ENCODE measurements at places on chromosomes 3 and 15.

DNA sequence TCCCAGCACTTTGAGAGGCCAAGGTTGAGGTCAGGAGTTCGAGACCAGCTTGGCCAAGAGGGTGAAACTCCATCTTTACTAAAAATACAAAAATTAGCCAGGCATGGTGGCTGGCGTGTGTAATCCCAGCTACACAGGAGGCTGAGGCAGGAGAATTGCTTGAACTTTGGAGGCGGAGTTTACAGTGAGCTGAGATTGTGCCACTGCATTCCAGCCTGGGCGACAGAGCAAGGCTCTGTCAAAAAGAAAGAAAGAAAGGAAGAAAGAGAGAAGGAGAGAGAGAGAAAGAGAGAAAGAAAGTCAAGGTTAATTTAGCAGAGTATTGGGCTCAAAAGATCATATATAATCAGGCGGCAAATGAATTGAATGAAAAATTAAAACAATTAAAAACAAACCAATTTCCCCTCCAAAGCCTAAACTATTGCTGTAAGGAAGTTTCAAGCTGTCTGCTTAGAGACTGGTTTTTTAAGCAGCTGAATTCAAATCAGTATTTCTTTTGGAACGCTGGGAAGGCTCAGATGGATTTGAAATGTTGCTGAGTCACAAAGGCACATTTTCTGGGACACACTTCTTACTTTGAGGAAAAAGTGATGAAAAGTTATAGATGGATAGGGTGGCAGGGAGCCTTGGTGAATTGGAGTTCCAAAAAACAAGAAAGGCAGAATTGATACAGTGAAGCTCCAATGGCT, 81.3 kb upstream of the BHLHE40 start:
- no peak for DNase-seq

DNA sequence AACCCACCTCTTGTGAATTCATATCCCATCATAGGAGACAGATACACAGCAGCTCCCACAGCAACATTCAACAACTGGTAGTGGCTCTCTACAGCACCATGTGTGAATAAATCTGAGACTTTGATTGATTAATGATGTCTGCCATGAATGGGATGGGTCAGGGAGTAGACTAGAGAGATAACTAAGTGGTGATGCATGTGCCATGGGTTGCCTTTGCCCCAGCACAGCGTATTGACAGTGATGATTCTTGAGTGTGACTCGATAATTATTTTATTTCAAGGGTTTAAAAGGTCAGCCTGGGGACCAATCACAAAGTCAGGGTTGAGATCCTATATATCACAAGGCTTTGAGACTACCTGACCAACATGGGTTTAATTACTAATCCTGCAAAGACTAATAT, 295.9 kb downstream of the PTPRG start:
- DNase-seq: no peak

DNA sequence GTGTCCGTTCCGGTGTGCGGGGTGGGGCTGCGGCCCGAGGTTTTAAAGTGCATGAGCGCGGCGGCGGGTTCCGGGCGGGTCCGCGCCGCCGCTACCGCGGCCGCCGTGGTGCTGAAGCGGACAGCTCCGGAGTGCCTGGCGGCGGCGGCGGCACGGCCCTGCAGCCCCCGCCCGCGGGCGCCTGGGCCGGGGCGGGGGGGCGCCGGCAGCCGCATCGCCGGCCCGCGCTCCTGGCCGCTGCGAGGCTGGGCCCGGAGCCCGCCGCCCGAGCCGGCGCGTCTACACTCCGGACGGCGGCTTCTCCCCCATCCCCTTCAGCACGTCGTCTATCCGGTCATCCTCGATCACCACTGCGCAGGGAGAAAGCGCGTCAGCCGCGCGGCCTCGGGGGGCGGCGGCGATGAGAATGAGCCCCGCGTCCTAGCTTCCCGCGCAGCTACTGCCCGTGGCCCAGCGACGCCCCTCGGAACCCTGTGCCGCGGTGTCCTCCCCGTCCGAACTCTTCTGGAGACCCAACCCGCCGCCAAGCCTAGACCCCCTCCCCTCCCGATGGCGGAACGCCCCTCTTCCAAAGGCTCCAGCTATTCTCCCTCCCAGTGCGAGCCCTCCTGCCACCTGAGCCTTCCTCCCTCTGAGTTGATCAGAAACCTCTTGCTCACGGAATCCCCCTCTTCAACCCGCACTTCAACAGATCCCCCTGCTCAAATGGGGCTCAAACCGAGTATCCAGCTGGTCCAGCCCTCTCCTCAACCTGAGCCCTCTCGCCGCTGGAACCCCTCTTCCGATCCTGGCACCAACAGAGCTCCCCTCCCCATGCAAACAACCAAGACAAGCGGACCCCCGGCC, 1.3 kb downstream of the CAMK2N2 start:
- DNase-seq: peak; percentile 30

DNA sequence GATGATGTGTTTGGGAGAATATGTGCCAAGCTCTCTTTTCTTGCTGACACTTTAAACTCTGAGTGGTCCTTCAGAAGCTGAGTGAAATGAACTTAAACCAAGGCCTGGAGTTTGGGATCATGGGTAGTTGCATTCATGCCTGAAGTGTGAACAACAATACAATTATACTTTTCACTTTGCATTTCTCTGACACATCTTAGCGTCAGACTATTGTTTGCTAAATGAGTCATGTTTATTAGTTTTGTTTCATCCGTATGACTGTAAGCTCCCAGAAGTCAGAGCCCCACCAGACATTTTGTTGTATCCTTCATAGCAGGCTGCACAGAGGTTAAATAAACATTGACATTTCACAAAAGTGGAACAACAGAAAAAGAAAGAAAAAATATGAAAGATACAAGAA, 542.6 kb downstream of the TUSC7 start:
- no peak for DNase-seq

DNA sequence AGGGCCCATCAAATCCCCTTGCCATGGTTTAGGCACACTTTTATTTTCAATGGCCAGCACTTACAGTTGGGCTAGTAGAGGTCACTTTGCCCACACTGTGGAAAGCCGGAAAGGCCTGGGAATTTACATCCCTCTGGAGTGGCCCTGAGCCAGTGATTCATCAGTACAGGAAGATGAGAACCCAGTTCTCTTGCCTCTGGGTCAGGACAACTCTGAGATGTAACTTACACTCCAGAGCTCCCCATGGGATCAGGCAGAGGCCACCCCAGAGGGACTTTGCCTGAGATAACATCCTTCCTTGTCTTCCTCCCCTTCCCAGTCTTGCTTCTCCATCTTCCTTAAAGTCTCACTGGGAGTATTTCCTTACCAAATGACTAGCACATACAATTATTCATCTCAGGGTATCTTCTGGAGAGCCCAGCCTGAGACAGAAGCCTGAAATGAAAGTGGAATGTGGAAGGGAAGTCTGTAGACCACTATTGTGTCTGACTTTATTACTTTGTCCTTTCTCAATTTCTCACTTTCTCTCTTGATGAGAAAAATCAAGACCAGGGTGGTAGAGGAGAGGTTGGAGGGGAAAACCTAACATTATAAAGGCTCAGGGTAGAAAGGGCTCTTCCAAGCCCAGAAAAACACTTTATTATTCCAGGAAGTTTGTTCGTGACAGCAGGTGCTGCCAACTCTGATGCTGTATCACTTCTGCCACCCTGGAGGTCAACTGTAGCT, 220.8 kb downstream of the ZNF621 start:
- no peak for DNase-seq

- DNase-seq: no peak
Measured at GRCh38 chr3:55523471-55523870, 36.4 kb upstream of the WNT5A start.

- no peak for DNase-seq
Measured at GRCh38 chr3:189728915-189729314, 97.7 kb downstream of the TP63 start.

GRCh38 chr15:86193716-86194380, 114.2 kb downstream of the AGBL1 start:
- DNase-seq: no peak

DNA sequence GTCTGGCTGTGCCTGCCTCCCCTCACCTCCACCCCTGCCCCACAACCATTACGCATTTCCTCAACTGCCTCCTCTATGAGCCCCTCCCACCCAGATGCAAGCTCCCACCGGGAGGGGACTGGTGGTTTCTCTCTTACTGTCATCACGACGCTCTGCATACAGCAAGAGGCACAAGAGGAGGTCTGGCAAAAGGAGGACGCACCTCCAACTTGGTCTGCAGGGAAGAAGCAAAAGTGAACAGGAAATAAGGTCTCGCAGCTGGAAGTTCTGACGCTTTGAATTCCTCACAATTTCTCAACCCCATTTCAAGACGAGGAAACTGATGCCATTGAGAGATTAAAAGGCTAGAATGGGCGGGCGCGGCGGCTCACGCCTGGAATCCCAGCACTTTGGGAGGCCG, 42.3 kb upstream of the MUC4 start:
- no peak for DNase-seq

- no peak for DNase-seq
Measured at GRCh38 chr3:50260942-50261441, 8.0 kb upstream of the SEMA3B start.

- DNase-seq: no peak
Measured at GRCh38 chr3:158679547-158680000, 7.1 kb upstream of the LXN start.

GRCh38 chr3:175047786-175048185, 188.7 kb downstream of the NAALADL2 start:
- no peak for DNase-seq

DNA sequence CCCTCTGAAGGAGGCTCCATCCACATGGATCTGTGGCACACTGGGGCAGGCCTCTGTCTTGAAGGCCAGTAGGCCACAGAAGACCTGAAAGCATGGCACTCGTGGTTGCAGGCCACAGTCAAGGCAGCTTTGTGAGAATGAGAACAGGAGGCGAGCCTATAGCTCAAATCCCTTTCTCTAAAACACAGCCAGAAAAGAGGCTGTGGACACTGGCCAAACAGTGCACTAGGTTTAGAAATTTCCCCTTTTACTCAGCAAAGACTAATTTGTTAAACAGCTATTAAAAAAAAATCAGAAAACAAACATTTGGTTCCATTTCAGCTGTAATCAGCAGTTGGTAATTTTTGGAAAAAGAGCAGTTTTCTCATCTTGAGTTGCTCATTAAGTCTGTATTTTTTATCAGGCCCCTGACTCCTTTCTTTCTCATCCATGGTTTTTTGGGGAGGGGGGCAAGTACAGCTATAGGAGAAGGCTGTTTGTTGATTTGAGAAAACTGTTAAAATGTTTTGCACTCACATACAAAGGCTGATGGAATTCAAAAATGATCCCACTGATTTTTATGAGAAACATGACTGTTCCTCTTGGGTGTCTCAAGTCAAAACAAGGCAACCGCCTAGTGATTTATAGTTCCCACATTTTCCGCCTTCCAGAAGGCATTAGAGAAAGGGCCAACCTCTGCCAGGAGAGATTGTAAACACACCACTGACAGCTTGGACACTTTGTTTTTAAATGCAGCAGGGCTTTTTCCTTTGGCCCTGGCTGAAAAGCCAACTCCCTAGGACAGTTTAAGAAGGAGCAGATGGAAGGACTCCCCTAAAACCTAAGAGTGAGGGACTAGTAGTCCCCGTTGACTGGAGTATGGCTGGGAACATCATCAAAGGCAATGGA, 28.1 kb downstream of the PARP16 start:
- DNase-seq: no peak

GRCh38 chr3:153621953-153622352, 459.9 kb downstream of the RAP2B start:
- DNase-seq: no peak

GRCh38 chr3:73453666-73454065, 171.1 kb downstream of the PDZRN3 start:
- no peak for DNase-seq

DNA sequence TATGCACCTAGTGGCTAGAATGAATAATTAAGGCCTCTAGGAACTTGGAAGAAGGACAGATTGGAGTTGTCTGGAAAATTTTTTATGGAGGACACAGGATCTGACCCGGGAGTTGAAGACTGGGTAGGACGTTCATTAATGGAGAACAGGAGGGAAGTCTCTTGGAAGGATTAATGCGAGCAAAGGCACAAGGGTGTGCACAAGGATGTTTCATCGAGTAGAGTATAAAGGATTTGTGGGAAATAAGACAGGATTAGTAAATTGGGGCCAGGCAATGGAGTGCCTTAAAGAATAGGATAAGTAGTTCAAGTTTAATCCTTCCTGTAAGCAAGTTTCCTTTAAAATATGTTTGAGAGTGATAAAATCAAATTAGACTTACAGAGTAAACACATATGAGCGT, 14.6 kb downstream of the LMOD3 start:
- DNase-seq: no peak

DNA sequence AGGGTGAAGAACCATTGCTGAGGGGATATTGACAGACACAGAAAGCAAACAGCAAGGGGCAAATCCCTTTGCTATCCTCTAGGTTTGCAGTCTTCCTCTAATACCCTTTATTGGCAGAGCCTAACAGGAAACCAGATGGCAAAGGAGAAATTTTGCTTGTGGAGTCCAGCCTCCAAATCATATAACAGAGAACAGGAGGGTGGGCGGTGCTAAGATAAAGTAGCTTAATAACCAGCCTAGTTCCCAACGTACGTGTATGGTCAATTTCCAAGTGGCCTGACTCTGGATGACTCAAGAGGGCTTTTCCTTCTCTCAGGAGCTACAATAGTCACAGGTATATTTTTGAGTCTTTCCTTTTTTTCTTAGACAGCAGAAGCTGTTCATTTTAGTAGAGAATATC, 404.5 kb downstream of the PDCD6IP start:
- DNase-seq: no peak

DNA sequence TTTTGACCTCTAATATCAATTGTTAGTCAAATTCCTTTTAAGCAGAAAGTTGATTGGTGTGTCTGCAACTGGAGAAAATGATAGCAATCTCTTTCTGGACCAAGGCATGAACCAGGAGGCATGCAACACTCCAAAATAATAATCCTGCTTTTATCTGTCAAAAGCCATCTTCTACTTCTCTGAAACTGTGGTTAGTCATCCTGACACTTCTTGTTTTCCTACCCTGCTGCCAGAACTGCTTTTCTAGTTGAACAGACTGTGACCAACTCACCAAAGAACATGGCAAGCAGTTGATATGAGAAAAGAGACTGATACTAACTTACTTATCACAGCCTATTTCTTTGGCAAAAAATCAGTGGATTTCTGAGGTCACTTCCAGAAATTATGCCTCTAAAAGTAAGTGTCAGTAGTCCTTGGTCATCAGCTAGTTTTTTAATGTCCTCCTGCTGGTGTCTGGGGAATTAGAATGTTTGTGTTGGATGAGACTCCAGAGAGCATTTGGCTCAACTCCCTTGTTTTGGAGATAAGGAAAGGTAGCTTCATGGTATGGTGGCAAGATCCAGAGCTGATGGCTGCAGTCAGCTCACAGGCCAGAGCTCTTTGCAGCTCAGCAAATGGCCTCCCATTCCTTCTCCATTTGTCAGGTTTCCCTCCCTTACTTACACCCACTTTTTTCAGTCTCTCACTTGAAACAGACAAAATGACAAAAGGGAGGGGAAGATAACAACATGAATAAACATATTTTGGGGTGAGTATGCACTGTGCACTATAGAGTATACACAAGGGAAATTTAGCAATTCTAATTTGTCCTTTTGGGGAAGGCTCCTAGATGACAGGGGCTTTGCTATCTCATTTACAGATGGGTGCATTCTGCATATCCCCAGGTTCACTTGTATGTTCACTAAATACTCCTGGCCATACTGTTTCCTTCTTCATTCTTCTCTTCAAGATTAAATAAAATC, 7.0 kb downstream of the CRYGS start:
- no peak for DNase-seq

Data from stimulated activated CD4-positive, alpha-beta T cell treated with anti-CD3 and anti-CD28 coated beads, Interleukin-2, amount 100 ng/mL, for 48 hours (primary cell).